Amygdala (tissue), 56 donors: ENCODE measurements at places on chromosomes 16 and 17.

DNA sequence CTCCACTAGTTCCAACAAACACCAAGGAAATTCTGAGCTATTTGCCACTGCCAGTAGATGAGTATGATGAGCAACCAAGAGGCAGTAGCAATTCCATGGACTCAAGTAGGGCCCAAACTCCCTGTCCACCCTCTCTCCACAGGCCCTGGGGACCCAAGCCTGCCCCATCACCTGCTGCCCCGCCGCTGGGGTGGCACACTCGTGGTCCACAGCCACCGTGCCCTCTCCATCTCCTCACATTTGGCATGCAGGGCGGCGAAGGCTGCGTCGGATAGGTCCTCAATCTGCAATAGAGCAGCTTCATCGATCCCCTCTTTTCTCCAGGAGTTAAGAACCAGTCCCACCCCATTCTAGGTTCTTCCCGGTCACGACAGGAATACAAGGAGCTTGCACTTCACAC lies 33.9 kb downstream of the STH start:
- no peak for DNase-seq

DNA sequence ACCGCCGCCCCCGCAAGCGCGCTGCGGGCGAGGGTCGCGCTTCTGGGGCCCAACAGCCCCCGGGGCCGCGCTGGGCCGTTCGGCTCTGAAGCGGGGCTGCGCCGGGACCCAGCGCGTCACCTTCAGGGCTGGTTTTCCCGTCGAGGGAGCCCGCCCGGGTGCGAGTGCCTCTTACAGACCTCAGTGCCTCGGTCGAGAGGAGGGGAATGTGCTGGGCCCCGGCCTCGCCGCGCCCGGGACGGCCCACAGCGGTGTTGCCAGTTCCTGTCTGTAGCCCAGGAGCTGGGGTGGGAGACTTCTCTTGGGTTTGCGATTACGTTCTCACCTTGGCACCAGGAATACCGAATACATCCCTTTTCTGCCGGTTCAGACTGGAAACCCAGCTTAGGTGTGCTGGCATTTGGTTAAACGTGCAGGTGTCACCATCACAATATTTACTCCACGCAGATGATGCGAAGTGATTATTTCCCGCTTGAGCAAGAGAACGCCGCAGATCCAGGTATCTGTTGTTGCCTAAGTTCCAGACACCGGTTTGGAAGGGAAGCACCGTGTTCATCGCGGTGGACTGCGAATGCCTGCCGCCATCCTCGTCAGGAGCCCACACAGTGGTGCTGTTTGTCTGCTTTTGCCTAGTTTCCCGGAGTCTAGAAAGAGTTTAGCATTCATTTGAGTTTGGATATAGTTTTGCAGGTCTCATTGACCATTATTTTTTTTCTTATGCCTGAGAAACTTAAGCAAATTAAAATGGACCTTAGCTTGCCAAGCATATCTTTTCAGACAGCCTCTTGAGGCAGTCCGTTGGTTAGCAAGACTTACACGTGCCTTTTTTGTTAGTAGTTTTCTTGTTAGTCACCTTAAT lies 914 bp downstream of the MAP1LC3B start:
- no peak for DNase-seq

GRCh38 chr17:28865946-28866752 lies 11.3 kb downstream of the ERAL1 start:
- no peak for DNase-seq

GRCh38 chr16:10979717-10980601 lies 35.6 kb downstream of the CLEC16A start:
- peak; percentile 17 for DNase-seq

- no peak for DNase-seq
Observed at GRCh38 chr16:24999856-25000461, 15.2 kb downstream of the ARHGAP17 start.

DNA sequence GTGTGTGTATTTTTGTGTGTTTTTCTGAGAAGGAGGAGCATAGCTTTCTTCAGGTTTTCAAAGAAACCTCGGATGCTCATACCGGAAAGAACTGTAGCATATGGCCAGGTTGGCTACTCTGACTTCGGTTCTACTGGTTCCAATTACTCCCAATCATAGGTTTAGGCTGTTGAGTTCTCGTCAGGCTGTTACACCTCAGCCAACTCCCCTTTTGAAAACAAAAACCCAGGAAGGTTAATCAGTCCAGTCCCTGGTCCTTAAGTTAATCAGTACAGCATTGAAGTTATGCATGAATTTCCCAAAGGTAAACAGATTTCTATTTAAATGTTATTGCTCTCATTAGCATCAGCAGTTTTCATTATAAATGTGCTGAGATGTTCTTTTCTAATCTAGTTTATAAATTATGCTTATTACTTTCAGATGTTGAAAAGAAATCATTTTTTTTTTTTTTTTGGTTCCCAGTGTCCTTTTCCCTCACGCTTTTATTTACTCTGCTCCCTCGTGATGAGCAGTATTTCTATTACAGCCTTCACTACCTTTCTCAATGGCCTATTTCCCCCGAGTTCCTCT lies 111.0 kb downstream of the NPIPB5 start:
- no peak for DNase-seq

GRCh38 chr16:77987810-77988209 lies 34.5 kb upstream of the CLEC3A start:
- no peak for DNase-seq

DNA sequence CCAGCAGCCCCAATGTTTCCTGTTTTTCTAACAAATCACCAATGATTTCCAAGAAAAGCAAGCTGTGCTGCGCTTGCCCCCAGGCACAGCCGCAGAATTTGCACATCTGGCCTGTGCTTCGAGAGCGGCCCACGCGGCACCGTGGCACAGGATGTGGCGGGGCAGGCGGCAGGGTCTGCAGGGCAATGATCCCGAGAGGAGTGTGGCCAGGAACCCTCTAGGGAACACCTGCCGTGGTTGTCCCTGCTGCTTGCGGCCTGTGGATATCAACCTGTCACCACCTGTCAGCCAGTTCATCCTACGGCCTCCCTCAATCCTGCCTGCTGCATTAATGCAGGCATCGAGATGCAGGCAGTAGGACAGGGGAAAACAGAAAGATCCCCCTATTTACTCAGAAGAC lies 24.0 kb downstream of the PIK3R5 start:
- no peak for DNase-seq

GRCh38 chr17:55672585-55673501 lies 49.8 kb downstream of the TMEM100 start:
- no peak for DNase-seq

DNA sequence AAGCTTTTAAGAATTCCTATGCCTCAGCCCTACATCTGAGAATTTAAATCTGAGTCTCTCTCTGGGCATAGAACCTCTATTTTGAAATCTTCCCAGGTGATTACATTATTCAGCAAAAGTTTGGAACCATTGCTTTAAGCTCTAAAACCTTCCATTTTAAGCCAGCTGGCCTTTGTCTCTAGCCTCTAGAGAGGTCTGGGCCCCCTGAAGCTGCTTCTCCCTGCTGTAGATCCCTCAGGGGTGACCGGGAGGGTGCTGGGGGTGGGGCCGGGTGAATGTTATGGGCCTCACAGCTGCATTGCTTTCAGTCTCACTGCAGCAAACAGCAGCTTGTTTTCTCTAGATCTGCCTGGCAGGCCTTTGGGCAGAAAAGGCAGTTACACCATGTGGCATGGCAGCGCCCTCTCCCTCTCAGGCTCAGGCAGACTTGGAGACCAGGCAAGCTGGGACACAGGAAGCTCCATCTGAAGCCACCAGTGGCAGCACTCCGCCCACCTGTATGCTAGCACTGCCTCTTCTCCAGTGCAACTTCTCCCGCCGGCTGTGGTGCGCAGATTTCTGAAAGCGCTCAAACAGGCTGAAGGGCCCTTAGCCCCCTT lies 66.3 kb downstream of the MPRIP start:
- DNase-seq: peak; percentile 20
